ENCODE measurements at places on chromosomes 6 and 20. TPM values are rescaled to one million over a fixed set of nuclear protein-coding genes. Genes with fewer than 3 reads are reported as not detected.

DNA sequence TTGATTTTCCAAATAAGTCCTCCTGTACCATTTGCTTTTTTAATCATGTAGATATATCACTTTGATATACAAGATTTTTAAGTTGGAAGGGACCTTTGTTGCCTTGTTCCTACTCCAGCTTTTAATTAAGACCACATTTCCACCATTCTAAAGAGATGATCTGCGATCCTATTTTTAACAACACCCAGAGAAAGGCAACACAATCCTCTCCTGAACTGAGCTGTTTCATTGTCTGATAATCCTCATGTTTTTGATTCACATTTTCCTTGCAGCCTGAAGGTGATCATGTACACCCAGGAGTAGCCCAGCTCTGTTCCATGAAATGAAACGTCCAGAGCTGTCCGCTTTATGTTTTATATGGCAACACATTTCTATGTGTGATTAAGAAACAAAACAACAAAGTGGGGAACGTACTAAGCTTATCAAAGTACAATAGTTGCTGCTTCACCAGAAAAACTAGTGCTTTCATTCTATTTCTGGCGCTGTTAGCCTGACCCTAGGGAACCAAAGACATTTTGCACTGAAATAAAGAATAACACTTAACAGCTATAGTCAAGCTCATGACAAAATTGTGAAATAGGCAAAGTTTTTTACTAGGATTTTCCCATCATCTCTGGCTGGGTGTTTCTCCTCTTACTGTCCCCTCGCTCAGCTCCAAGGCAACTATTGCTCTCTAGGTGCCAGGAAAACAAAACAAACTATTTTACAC, 22.6 kb upstream of the TRAF3IP2 start:
- DNase-seq: no peak

The DUSP15 gene
- total RNA-seq: 8.2 TPM

DNA sequence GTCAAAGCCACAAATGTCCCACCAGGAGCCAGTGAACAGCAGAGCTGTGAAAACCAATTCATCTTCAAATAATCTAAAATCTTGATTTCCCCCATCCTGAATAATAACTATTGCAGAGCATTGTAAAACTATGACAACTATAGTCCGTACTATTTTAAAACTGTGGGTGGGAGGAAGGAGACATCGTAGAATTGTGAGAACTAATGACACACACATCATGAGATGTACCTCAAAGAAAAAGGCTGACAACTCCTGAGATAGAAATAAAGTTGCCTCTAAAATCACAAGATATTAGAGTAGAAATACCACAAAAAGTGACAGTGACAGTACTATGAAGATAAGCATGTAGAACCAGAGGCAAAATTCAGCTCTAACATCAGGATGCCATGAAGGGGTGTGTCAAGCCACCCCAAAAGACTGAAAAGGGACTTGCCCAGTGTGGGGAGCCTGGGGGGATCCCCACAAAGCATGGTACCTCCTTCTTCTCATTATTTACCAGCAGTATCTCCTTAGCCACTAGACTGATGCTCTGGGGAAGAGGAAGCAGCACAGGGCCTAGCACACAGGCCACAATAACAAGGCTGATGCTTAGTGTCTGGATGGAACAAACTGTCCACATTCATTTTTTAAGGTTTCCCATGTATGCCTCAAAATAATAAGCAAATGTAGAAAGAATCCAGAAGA, 13.4 kb downstream of the NAPB start:
- no peak for DNase-seq

GRCh38 chr6:112502351-112503090, 155.4 kb downstream of the RFPL4B start:
- DNase-seq: no peak

GRCh38 chr20:57390604-57391438, at the start of gene RBM38:
Gene RBM38 (plus strand): TSS chr20:57391396. CDS start chr20:57391582, 186 bp downstream.
- peak; percentile 93 for DNase-seq

DNA sequence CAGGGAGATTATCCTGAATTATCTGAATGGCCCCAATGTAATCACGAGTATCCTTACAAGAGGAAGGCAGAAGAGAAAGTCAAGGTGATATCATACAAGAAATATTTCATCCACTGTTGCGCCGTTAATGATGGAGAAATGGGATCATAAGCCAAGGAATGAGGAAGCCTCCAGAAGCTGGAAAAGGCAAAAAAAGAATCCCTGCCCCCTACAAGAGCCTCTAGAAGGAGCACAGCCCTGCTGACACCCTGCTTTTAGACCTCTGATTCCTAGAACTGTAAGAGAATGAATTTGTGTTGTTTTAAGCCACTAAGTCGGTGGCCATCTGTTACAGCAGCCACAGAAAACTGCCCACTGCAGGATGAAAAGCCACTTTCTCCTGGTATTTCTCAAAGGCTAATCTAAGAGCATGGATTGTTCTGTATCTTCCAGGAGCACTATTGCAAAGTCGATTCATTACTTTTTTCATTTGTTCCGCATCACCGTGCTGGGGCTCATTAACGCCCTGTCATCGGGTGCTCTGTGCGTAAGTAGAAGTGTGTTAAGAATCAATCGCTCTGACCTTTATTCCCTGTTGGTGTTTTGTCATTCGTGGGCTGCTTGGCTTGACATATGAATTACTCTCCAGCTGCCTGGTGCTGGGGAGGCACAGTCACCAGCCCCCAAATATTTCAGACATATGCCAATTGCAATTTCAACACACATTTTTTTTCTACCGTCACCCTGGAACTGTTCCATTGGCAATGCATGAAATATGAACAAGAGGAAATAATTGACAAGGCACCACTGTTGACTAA, 117.0 kb downstream of the PCSK2 start:
- DNase-seq: no peak

GRCh38 chr6:130029163-130029562, 10.8 kb downstream of the L3MBTL3 start:
- no peak for DNase-seq

The YIPF3 gene
- 83.3 TPM for total RNA-seq

DNA sequence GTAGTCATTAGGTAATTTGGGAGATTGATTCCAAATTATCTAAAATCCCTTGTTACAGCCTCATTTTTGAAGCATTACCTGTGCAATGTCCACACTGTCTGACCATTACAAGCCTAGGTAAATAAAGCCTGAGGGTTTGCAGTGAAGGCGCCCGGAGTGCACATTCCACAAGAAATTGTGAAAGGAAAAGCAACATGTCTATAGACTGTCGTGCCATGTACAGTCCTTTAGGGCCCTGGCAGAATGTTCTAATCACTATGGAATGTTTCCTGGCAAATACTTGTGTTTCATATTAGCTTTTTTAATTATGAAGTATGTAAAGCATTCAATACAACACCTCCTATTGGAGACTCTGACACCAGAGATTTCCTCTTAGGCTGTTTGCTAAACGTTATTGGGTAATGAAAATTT, 28.9 kb downstream of the PREP start:
- DNase-seq: peak; percentile 88

The TBXT gene
- total RNA-seq: not detected

The SOX18 gene
- 0.84 TPM for total RNA-seq

GRCh38 chr20:199996-200395, 10.5 kb upstream of the DEFB128 start:
- no peak for DNase-seq

DNA sequence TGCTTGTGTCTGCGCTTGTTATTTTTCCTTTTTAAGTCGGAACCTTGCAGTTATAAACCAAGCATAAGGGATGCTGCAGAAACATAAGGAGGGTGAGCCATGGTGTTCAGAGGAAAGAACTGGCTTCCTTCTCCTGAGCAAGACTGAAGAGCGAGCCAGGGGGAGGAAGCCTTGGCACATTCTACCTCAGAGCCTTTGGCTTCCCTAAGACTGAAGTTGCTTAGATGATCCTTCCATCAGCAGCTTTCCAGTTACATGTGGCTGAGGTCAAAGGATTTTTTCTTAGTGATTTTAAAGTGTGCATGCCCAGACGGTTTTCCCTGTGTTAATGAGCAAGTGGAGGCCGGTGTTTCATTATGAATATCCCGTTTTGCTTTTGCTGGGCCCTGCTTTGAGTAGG, 363.8 kb downstream of the DOK5 start:
- no peak for DNase-seq

GRCh38 chr6:90230548-90231215, 66.0 kb downstream of the BACH2 start:
- DNase-seq: no peak

- DNase-seq: no peak
These were observed 90.4 kb downstream of the CARMIL1 start for GRCh38 chr6:25369433-25370177.

The PLCB4 gene
- total RNA-seq: 3.0 TPM

The REV3L gene
- total RNA-seq: 28.8 TPM

The MAPK13 gene
- 47.3 TPM for total RNA-seq

The LY6G6D gene
- total RNA-seq: not detected

DNA sequence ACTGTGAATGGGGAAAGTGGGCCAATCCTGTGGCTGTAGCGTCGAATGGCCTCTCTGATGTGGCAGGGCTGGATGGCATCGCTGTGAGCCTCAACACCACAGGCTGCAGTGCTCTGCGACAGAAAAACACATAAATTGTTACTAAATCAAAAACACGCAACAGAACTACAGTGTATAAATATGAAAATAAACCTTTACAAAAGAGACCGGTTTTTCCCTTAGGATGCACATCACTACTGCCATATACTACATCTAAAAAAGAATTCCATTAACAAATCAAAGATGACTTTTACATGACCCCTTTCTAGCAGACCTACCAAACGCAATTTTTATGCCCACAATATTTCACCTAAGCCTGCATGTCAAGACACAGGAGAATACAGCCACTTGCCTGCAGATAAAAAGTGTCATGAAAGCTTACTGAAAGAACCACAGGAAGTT, 395.5 kb upstream of the RUNX2 start:
- no peak for DNase-seq

DNA sequence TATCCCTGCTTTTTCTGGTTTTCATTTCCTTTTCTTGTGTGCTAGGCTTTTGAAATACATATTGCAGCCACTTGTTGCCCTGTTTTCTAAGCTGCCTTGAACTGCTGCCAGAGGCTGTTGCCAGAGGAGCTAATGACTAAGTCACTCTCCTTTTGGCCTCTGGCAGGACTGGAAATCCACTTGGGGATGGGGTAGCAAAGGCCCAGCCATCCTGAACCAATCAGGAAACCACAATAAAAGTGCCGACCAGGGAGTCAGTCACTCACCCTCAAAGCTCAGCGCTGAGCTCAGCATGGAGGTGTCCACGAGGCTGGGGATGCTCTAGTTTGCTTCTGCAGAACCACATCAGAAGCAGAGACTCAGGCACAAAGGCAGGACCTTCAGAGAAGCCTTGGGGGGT, 813.0 kb downstream of the DHX35 start:
- DNase-seq: no peak

DNA sequence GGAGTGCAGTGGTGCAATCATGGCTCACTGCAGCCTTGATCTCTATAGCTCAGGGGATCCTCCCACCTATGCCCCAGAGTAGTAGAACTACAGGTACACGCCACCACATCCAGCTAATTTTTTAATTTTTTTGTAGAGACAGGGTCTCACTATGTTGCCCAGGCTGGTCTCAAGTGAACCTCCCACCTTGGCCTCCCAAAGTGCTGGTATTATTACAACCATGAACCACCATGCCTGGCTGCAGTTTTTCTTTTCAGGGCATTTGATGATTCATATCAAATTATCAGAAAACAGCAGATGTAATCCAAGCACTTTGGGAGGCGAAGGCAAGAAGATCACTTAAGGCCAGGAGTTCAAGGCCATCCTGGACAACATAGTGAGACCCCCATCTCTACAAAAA, 88.4 kb upstream of the JARID2 start:
- no peak for DNase-seq
